ENCODE measurements at places on chromosomes 16 and 17. TPM values are rescaled to one million over a fixed set of nuclear protein-coding genes. Genes with fewer than 3 reads are reported as not detected.

HBZ gene
- not detected for polyA plus RNA-seq

SLFN13 gene
- polyA plus RNA-seq: 0.91 TPM

IL32 gene
- polyA plus RNA-seq: 60.2 TPM

NGFR gene
- 5.7 TPM for polyA plus RNA-seq

FA2H gene
- polyA plus RNA-seq: 0.04 TPM

TBC1D3B gene
- polyA plus RNA-seq: 0.76 TPM

AURKB gene
- not detected for polyA plus RNA-seq

G6PC1 gene
- polyA plus RNA-seq: not detected

CCDC154 gene
- polyA plus RNA-seq: 0.14 TPM

TBC1D3G gene
- polyA plus RNA-seq: 3.2 TPM

GRCh38 chr16:22324787-22325597 is 27.8 kb downstream of the POLR3E start:
- no peak overlapping the region for H3K4me3 ChIP-seq
- no peaks in the 10 kb centered on the region for H3K4me1 ChIP-seq

DNA sequence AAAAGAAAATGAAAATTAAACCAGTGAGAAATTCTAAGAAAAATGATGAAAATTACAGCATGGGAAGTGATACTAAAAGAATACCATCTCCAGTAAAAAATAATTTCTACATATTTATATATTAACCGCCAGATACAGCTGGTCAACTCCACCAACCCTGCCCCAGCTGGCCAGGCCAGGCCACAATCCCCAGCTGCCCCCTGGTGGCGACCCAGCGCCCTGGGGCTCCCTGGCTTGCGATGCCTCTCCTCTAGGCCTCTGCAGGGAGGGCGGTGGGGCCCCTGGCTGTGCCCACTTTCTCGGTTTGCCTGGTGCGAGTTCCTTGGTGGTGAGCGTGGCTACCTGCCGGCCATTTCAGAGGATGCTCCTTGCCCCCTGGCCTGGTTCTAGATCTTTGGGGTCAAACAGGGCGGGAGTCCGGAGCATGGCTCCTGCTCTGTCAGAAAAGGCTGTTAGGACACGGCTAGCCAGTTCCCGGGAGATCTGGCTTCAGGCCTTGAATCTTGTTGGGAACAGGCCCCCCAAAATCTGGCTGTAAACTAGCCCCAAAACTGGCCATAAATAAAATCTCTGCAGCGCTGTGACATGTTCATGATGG is 14.5 kb downstream of the GLIS2 start:
- peaks cover 46% of the 10 kb centered on the region for H3K4me1 ChIP-seq
- DNase-seq: peak; percentile 88
- H3K4me3 ChIP-seq: no peak overlapping the region

GRCh38 chr17:77404812-77405581 is 264.2 kb downstream of the SEC14L1 start:
- no peaks in the 10 kb centered on the region for H3K36me3 ChIP-seq
- no peaks in the 10 kb centered on the region for H3K27me3 ChIP-seq
- no peak for DNase-seq
- peak overlapping the region; percentile 16 for H3K4me3 ChIP-seq
- H3K4me1 ChIP-seq: peaks cover 82% of the 10 kb centered on the region

- H3K36me3 ChIP-seq: no peaks in the 10 kb centered on the region
- no peaks in the 10 kb centered on the region for H3K27me3 ChIP-seq
- H3K27ac ChIP-seq: peak overlapping the region; percentile 93
- peaks cover 92% of the 10 kb centered on the region for H3K4me1 ChIP-seq
- DNase-seq: peak; percentile 84
- peak overlapping the region; percentile 42 for H3K4me3 ChIP-seq
Measured at GRCh38 chr17:2058586-2059546, 4.0 kb downstream of the HIC1 start.

DNA sequence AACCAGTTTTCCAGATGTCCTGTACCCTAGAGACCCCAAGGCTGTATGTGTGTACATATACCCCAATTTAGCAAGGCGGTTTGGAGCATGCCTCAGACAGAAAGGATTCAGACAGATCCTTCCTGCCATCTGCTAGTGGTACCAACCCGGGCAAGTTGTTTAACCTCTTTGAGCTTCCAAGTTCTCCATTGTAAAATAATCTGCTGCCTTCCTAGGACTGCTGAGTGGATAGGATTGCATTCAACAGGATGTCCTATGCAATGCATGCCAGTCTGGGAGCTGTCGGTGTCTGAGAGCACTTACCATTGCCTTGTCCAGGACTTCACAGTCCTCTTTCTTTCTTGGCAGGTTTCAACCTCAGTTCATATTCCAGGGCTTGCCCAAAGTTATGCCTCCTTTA is 1.9 kb downstream of the CDH13 start:
- peak overlapping the region; percentile 77 for H3K4me3 ChIP-seq
- H3K27ac ChIP-seq: peak overlapping the region; percentile 71
- no peak for DNase-seq
- H3K36me3 ChIP-seq: no peaks in the 10 kb centered on the region

DNA sequence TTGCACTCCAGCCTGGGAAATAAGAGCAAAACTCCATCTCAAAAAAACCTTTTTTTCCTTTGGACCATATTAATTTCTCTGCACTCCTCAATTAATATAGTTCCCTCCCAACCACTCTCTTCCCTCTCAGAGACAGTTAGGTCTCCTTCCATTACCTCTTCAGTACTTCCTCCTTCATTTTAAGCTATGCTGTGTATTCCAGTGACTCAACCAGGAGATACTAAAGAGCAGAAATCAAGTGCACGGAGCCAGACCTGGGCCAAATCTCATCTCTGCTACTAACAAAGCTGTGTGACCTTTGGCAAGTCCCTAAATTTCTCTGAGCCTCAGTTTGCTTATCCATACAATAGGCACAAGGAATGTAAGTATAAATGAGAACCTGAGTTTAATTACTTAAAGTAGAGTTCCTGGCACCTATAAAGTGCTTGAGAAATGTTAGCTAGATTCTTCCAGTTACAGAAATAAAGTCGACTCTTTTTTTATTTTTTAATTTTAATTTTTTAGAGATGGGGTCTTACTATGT is 8.5 kb downstream of the PECAM1 start:
- no peak overlapping the region for H3K4me3 ChIP-seq
- H3K36me3 ChIP-seq: no peaks in the 10 kb centered on the region
- H3K27ac ChIP-seq: peak overlapping the region; percentile 33

DNA sequence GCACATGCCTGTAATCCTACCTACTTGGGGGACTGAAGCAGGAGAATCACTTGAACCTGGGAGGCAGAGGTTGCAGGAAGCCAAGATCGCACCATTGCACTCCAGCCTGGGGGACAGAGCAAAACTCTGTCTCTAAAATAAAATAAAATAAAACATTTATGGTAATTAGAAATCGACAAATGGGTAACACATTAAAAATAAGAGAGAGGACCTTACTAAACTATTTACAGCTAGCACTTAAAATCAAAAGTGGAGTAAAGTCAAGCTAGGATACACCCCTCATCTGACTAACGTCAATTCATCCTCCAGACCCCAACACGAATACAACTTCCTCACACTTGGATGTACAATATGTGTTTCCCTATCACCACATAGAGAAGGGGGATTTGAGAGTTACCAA is 27.8 kb upstream of the RHOT1 start:
- H3K4me1 ChIP-seq: peaks cover 5% of the 10 kb centered on the region
- H3K27me3 ChIP-seq: no peaks in the 10 kb centered on the region
- DNase-seq: no peak
- no peak overlapping the region for H3K4me3 ChIP-seq

DNA sequence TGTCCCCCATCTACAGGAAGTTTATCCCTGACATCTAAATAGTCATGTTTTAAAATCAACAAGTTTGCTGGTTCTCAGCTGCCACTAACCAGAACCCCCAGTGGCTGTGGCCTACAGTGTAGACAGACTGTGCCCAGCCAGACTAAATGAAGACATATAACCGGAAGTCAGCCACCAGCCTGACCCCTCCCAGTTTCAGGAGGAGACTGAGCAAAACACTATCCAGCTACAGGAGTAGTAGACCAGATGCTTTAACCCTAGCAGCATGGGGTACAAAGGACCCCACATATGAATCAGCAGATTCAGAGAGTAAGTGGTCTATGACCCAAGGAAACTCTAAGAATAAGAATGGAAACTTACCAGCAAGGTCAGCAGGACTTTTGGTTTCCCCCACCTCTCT is 83.4 kb downstream of the HIC1 start:
- H3K27me3 ChIP-seq: no peaks in the 10 kb centered on the region
- no peak for DNase-seq
- no peak overlapping the region for H3K4me3 ChIP-seq
- H3K27ac ChIP-seq: no peak overlapping the region

- DNase-seq: peak; percentile 59
- peaks cover 80% of the 10 kb centered on the region for H3K36me3 ChIP-seq
- no peak overlapping the region for H3K4me3 ChIP-seq
- H3K27me3 ChIP-seq: no peaks in the 10 kb centered on the region
- H3K4me1 ChIP-seq: peaks cover 6% of the 10 kb centered on the region
Measured at GRCh38 chr16:85781695-85782370, 17.5 kb downstream of the EMC8 start.

DNA sequence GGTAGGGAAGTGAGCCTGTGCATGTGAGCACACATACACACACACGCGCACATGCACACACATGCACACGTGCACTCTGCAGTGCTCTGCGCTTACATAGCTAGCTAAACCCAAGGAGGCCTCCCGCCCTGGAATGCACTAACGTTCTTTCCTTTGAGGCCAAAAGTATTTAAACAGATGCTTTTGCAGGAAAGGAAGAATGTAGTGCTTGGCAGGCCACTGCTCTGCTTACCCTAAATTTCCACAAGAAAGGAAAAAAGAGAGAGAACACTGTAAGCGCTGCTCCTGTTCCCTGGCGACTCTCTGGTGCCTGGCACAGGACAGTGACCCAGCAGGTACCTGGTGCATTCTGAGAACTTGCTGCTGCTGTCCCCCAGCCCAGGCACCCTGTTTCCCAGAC is 31.3 kb upstream of the MRPS23 start:
- H3K27ac ChIP-seq: peak overlapping the region; percentile 52
- DNase-seq: no peak
- peaks cover 52% of the 10 kb centered on the region for H3K36me3 ChIP-seq
- H3K4me1 ChIP-seq: peaks cover 54% of the 10 kb centered on the region
- H3K27me3 ChIP-seq: no peaks in the 10 kb centered on the region

GRCh38 chr16:17499223-17499902 is 28.6 kb upstream of the XYLT1 start:
- no peak overlapping the region for H3K4me3 ChIP-seq
- no peaks in the 10 kb centered on the region for H3K4me1 ChIP-seq
- H3K36me3 ChIP-seq: no peaks in the 10 kb centered on the region
- H3K27ac ChIP-seq: no peak overlapping the region
- no peaks in the 10 kb centered on the region for H3K27me3 ChIP-seq

DNA sequence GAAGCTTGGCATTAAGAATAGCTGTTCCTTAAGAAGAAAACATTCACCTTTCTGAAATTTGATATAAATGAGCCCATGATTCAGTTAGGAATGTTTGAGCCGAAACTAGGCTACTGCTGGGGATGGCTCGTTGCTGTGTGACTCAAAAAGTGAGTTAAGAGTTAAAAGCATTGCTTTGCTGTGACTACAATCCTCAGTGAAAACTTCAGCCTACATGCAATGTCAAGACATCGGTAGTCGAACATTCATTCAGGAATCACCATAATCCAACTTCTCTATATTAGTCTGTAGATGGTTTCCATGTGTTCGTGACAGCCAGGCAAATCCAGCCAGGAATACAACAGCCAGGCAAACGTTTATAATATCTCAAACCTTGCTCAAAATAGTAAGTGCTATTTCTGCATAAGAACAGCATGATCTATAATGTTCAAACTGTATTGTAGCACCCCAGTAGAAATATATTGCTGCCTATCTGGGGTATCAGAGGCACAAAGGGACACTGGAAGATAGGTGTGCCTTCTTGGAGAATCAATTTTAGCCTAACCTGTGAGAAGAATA is 1225.1 kb downstream of the CDH8 start:
- peaks cover 10% of the 10 kb centered on the region for H3K4me1 ChIP-seq
- peak overlapping the region; percentile 46 for H3K27ac ChIP-seq
- H3K27me3 ChIP-seq: no peaks in the 10 kb centered on the region
- H3K4me3 ChIP-seq: no peak overlapping the region
- H3K36me3 ChIP-seq: no peaks in the 10 kb centered on the region

- H3K36me3 ChIP-seq: peaks cover 54% of the 10 kb centered on the region
- peaks cover 10% of the 10 kb centered on the region for H3K4me1 ChIP-seq
- no peak overlapping the region for H3K27ac ChIP-seq
- no peak for DNase-seq
- no peaks in the 10 kb centered on the region for H3K27me3 ChIP-seq
- no peak overlapping the region for H3K4me3 ChIP-seq
Measured at GRCh38 chr17:8243827-8244226, 4.0 kb downstream of the CTC1 start.

DNA sequence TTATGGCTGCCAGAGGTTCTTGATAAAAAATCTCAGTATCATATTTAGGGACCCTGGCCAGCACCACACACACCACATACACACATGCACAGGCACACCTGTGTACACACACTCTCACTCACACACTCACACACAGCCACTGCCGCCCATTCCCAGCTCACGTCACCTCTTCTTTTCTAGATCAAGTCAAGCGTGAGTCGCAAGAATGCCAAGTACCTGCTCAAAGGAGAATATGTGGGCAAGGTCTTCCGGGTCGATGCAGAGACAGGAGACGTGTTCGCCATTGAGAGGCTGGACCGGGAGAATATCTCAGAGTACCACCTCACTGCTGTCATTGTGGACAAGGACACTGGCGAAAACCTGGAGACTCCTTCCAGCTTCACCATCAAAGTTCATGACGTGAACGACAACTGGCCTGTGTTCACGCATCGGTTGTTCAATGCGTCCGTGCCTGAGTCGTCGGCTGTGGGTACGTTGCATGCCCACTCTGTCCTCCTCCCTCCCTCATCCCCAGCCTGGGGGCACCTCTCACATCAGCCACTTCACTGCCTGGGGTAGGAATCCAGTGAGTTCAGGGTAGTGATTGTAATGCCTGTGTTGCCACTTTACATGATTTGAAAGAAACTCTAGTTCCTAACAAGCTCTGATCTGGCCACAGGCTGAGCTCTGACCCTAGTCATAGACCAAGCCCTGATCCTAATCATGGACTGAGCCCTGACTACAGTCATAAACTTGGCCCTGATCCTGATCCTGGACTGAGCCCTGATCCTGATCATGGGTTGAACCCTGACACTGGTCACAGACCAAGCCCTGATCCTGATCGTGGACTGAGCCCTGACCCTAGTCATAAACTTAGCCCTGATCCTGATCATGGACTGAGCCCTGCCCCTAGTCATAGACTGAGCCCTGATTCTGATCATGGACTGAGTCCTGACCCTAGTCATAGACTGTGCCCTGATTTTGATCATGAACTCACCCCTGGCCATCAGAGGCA is 20.4 kb downstream of the CDH5 start:
- H3K4me1 ChIP-seq: peaks cover 21% of the 10 kb centered on the region
- no peak for DNase-seq
- H3K27me3 ChIP-seq: no peaks in the 10 kb centered on the region

DNA sequence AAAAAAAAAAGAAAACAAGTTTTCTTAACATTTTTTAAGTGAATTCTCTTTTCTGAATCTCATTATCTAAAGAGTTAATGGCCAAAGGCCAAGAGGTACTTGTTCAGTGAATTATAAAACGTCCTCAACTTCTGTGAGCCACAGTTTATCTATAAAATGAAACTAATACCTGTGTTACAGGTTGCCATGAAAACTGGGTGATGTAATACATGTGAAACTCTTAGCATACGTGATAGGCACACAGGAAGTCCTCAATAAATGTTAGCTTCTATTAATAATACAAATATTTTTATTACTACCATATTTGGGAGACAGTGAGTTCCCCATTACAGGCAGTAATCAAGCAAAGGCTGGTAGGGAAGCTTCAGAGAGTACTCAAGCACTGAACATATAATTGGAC is 13.5 kb upstream of the INPP5K start:
- no peak overlapping the region for H3K4me3 ChIP-seq
- no peaks in the 10 kb centered on the region for H3K27me3 ChIP-seq
- no peak for DNase-seq
- peaks cover 99% of the 10 kb centered on the region for H3K36me3 ChIP-seq
- no peak overlapping the region for H3K27ac ChIP-seq
